ENCODE measurements at places on chromosomes 7 and 10.

DNA sequence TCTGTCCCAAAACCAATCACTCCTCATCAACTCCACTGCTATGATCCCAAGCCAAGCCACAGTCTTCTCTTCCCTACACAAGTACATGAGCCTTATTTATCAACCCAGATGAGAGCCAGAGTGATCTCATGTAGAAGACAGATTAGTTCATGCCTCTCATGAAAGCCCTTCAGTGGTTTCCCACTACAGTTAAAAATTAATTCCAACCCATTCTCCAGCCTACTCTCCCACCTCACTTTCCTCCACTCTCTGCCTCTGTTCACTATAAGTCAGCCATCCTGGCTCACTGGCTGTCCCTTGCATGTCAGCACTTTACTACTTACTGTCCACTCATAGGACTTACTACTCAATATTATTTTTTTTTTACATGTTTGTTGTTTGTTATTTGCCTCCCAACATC, 67.3 kb downstream of the CACUL1 start:
- DNase-seq, result no peak

GRCh38 chr7:73823257-73823656, 7.5 kb upstream of the CLDN4 start:
- no peak for DNase-seq

DNA sequence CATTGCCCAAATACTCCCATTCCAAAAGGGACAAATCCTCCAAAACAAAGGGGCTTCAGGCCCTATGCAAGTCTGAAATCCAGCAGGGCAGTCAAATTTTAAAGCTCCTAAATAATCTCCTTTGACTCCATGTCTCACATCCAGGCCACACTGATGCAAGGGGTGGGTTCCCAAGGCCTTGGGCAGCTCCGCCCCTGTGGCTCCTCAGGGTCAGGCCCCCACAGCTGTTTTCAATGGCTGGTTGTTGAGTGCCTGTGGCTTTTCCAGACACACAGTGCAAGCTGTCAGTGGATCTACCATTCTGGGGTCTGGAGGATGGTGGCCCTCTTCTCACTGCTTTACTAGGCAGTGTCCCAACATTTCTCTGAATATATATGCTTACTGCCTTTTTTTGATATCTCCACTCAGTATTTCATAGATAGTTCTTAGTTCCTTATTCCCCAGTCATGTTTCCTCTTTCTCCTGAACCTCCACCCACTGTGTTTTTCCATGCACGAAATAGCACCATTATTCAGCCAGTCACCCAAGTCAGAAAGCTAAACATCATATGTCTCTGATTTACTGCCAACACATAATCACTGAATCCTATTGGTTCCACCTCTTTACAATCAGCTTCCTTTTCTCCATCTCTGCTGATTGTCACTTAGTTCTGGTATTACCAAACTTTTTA, 172.6 kb upstream of the CACNA2D1 start:
- no peak for DNase-seq

DNA sequence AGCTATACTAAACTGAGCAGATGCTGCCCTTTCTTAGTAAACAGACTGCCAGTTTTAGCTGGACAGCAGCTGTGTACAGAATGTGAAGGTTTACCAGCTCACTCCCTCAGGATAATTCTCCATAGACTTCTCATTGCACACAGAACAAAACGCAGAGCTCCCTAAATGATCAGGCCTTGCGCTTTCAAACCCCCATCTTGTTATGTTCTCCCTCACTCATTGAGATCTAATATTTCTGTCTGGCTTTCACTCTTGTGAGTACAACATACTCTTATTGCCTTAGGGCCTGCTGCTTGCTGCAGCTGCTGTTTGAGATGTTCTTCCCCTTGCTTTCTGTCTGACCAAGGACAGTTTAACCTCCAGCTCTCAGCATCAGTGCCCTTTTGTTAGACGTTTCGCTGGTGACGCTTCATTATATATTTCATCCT, 17.3 kb downstream of the VWDE start:
- no peak for DNase-seq

GRCh38 chr7:150648353-150649079, 16.3 kb upstream of the GIMAP6 start:
- DNase-seq, result no peak

DNA sequence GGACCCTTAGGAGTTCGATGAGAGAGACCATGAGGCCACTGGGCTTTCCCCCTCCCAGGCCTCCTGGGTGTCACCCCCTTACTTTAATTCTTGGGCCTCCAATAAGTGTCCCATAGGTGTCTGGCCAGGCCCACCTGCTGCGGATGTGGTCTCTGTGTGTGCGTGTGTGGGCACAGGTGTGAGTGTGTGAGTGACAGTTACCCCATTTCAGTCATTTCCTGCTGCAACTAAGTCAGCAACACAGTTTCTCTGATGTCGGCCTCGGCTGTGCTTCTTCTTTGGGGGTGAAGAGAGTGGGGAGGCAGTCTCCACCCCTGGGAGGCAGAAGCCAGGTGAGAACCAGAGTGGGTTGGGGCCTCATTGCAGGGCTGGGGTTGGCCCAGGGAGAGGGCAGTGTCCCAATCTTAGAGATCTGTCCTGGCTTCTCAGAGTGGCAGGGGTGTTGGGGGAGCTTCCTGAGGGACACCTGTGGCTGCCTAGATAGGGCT, 1.5 kb downstream of the PVRIG start:
- peak; percentile 68 for DNase-seq

DNA sequence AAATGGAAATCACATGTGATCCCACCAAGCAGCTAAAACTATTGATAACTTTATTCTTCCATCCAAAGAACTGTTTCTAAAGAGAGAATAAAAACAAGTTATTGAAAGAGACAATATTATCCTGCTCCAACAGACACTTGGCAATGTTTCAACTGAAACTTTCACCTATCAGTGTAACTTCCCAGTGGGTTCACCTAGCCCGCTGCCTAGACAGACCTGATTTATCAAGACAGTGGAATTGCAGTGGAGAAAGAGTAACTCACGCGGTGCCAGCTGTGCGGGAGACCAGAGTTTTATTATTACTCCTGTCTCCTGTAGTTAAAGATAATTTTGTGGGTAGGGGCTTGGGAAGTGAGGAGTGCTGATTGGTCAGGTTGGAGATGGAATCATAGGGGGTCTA, 199.8 kb downstream of the AHR start:
- no peak for DNase-seq

DNA sequence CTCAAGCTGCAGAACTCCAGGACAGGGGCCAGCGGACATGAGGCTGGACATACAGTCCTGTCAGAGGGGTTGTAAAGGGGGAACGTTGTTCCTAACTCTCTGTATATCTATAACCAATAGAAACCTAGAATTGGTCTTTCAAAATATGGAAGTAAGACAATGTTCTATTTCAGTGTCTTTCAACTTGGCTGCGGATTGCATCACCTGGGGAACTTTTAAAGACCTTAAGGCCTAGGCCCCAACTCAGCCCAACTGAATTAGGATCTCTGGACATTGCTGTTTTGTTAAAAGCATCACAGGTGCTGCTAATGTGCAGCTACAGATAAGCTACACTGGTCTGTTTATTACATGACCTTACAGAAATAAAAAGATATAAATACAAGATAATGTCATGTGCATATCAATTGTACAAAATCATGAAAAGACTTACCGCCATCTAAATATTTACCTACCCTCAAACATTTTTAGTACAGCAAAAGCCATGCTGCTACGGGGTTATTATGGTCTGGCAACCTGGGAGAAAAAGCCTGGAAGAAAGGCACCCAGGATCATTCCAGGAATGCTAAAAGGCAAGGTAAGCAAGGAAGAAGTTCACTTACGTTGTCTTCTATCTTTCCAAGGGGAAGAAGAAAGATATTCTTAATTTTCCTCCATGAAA, 169.1 kb downstream of the RAPGEF5 start:
- no peak for DNase-seq

GRCh38 chr7:8214244-8214824, 47.6 kb downstream of the ICA1 start:
- DNase-seq, result no peak

- DNase-seq, result no peak
Measured at GRCh38 chr7:80520199-80520598, 8.3 kb upstream of the GNAT3 start.

GRCh38 chr7:54985426-54986330, 33.1 kb upstream of the EGFR start:
- DNase-seq, result no peak

DNA sequence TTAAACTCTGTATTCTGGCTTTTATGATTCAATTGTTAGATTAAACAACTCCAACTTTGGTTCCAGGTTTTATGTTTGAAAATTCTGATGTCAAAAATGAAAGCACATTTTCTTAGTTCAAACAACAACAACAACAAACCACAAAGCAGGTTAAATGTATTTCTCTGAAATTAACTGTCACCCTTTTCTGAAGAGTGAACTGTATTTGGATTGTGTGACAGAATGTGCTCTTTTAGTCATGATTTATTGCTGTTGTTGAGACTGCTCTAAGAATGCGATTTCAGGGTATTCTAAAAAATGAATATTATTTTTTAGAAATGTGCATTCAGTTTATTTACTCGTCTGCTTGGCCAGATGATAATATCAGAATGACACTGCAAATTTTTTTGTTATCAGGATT, 144.1 kb downstream of the GNAI1 start:
- no peak for DNase-seq

- no peak for DNase-seq
Measured at GRCh38 chr7:44325201-44325671, at the start of gene CAMK2B. CAMK2B (minus strand) TSS chr7:44325594; CDS start chr7:44325421, 173 bp downstream.

DNA sequence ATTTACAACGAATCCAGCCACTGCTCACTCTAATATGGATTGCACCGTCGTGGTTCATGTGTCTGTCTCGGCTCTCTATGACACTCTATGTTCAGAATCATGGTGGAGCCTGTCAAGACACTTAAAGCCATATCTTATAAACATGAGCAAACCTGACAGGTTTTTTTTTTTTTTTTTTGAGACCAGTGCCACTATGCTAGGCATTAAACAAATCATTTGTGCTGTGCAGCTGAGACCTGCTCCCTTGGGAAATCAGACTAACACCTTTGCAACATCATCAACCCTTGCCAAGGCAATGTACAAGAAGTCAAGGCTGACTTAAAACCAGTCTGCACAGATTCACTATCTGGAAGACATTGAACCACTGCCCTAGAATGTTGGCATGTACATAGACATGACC, 181.2 kb upstream of the ANK3 start:
- no peak for DNase-seq

DNA sequence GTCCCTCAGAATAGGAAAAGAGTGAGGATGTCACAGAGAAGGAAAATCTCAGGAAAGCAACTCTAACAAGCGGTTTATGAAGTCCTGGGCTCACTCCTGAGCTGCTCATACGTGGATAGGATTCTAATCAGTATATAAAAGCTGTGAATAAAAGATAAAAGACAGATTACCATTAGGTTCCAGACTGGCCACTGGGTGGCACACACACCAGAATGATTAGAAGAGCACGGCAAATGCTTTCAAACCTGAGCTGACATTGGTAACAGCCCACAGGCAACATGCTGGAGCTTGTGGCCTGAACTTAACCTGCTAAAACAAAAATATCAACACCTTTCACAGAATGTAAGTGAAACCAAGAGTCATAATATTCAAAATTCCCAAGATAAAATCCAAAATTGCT, 370.8 kb downstream of the GRID1 start:
- DNase-seq, result no peak

- no peak for DNase-seq
Measured at GRCh38 chr7:18276380-18276779, 219.2 kb upstream of the HDAC9 start.

DNA sequence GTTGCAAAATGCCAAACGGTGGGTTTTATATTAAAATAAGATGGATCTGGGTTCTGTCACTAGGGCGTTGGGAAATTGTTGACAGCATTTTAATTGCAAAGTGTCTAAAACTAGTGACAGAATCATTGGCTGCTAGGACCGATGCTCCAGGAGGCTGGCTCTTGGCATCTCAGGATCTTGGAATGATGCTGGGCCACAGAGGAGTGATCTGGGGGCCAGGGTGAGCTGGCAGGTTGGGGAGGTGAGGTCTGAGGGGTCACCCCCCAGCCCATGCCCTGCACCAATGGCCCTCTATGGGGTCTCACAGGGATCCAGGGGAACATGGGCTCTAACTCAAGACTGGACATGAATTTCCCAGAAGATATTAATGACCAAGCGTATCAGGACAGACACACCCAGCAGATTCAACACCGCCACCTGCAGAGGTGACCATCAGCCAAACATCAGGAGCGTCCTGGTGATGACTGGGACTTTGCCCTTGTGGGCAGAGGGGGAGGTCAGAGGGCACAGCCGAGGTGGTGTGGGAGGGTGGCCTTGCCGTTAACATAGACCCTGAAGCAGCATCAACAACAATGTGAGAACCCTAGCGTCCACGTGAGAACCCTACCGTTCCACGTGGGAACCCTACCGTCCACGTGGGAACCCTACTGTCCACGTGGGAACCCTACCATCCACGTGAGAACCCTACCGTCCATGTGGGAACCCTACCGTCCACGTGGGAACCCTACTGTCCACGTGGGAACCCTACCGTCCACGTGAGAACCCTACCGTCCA, 89.0 kb upstream of the PPP2R2D start:
- DNase-seq, result no peak

All from memory B cell (primary cell).